ENCODE measurements at places on chromosomes 2 and 18.

DNA sequence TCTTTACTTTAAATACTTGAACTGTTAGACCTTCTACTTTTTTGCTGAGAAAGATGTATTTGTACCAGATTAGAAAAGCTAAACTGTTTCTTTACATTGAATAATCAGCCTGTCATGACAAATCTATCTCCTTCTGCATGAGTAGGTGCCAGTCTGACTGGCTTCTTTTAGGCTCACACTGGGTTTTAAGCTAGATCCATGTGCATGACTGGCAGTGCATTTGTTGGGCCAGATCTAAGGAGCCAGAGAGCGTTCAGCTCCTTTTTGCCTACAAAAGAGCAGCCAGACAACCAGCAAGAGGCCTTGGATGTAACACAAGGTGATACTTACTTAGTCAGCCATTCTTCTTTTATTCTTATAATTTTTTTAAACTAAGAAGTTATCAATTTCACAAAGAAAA, 82.0 kb upstream of the OTX1 start:
- no peak for DNase-seq

DNA sequence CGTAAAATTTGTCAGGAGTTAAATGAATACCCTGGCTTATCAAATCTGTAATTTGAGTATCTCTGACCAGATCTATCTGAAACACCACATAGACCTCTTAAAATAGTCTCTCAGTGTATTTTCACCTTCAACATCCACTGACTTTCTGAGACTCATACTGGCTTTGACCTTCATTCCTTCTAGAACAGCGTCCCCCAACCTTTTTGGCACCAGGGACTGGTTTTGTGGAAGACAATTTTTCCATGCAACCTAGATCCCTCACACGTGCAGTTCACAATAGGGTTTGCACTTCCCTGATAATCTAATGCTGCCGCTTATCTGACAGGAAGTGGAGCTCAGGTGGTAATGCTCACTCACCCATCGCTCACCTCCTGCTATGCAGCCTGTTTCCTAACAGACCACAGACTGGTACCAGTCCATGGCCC, 3.2 kb downstream of the NBAS start:
- DNase-seq, result no peak

DNA sequence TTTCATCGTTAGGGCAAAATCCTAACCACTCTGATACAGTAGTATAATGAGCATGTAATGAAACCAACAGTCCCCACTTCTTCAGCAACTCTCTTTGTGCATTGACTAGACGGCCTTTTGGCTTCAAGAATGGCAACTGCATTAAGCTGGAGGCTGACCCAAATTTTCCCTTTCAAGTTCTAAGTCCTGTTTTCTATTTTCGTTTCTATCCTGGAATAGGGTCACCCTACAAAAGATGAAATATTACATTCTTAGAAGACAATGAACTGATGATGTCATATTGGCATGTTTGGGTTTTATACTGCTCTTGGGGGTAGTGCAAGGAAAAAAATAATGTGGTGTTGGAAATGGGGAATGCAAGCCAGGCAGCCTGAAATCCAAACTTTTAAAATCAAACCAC, 254.4 kb downstream of the ETAA1 start:
- no peak for DNase-seq

- DNase-seq, result no peak
These were observed 336.0 kb upstream of the TNP1 start for GRCh38 chr2:217195658-217196446.

- DNase-seq, result no peak
These were observed 54.7 kb upstream of the UBE2E3 start for GRCh38 chr2:180925700-180926099.

DNA sequence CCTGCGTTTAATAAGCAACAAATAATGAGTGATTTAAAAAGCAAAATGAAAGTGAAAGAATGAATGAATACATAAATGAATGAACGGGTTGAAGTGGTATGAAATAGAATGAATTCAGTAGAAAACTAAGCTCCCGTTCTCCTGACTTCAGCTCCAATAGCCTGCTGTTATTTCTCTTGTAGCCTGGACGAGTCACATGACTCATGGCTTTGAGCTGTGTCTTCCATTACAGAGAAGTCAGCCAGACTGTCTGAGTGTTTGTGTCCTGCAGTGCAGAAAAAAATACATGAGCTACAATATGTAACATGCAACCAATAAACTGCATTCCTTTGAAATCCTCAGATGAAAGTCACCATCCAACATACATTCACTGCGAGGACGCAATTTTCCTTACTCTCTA, 21.2 kb downstream of the SCG2 start:
- no peak for DNase-seq

- no peak for DNase-seq
These were observed 16.0 kb downstream of the TMEM177 start for GRCh38 chr2:119694845-119695521.

- no peak for DNase-seq
These were observed 30.3 kb downstream of the SP3 start for GRCh38 chr2:173934895-173935294.

All from stimulated activated CD4-positive, alpha-beta T cell treated with anti-CD3 and anti-CD28 coated beads, Interleukin-15, amount 100 ng/mL, for 1 hour (primary cell).